ENCODE measurements at places on chromosomes 2 and 18.

GRCh38 chr18:8959551-8960135 lies 142.9 kb upstream of the NDUFV2 start:
- DNase-seq: no peak

GRCh38 chr2:169225906-169226305 lies 136.4 kb downstream of the LRP2 start:
- DNase-seq: no peak

- DNase-seq: no peak
These were observed 60.8 kb downstream of the SETBP1 start for GRCh38 chr18:44741511-44741910.

DNA sequence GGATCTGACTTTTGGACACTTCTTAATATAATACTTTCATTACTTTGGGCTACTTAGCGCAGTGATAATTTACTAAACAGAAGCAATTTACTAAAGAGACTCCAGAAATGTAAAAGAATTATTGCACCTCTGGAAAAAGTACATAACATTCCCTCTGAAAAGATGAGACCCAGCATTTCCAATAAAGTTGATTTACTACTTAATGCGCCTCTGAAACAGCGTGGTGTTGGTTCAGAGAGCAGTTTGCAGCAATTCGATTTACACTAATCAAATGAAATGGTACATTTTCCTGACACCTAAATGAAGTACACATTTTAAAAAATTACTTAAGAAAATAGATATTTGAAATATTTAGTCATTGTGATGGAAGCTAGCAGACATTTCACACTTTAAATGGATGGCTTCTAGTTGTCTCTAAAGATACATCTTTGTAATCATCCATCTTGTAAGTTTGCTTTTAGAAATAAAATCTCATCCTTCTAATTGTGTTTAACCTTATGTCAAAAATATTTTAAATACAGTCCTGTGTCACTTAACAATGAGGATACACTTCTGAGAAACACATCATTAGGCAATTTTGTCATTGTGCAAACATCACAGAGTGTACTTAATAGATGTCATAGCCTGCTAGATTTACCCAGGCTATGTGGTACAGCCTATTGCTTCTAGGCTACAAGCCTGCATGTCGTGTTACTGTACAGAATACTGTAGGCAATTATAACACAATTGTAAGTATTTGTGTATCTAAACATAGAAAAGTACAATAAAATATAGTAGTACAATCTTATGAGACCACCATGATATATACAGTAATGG lies 284.6 kb upstream of the UBE2E3 start:
- no peak for DNase-seq

GRCh38 chr2:8361930-8362329 lies 319.9 kb upstream of the ID2 start:
- no peak for DNase-seq

DNA sequence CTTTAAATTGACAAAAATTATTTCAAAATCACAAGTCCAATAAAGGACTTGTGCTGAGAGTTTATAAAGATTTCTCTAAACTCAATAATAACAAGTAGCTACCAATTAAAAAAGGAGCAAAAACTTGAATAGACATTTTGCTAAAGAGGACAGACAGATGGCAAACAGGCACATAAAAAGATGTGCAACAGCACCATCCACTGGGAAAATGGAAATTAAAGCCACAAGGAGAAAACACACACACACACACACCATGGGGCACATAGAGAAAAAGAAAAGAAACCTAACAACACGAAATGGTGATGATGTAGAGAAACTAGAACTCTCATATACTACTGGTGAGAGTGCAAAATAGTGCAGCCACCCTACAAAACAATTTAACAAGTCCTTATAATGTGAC lies 12.6 kb upstream of the SLC9A4 start:
- DNase-seq: no peak

GRCh38 chr2:232261776-232262175 lies 116.8 kb upstream of the ALPP start:
- DNase-seq: no peak

GRCh38 chr18:7940971-7941370 lies 373.9 kb downstream of the PTPRM start:
- no peak for DNase-seq

Measured in left kidney (tissue), 8 donors.